Right renal pelvis (tissue), 4 donors: ENCODE measurements at places on chromosomes 1 and 21. TPM values are rescaled to one million over a fixed set of nuclear protein-coding genes. Genes with fewer than 3 reads are reported as not detected.

DNA sequence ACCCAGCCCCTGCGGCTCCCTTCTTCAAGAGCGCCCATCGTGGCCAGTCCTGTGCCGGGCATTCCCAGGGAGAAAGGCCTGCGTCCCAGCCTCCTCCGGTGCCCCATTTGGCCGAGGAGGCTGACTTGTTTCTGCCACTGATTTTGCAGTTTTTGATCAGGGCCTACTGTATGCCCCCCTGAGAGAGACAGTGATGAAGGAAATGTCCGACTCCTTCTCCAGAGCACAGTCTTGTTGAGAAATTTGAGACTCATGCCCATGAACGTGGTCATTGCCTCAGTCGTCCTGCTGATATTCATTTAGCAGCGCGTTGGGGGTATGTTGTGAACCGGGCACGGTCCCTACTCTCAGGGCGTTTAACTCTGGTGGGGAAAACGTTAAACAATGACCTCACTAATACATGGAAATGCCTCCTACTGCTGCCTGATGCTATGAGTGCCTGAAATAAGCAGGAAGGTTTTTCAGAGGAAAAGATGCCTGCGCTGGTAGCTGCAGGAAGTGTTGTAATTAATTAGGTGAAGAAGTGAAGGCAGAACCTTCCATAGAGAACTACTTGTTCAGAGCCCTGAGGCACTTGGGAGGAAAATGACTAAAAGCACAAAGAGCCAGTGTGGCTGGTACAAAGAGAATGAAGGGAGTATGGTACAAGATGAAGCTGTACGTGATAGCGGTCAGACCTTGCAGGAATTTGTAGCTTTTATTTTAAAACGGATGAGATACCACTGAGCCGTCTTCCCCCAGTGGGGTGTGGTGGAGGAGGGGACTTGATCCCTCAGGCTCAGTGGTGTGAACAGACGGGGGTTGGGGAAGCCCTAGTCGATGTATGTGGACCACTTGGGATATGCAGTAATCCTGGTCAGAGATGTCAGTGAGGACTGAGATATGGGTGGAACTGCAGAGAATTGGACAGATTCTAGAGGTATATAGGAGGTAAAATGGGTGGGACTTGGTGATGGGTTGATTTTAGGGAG, 730 bp downstream of the ZCCHC17 start:
- no peak for DNase-seq

Gene RGS1
- 2.0 TPM for polyA plus RNA-seq

DNA sequence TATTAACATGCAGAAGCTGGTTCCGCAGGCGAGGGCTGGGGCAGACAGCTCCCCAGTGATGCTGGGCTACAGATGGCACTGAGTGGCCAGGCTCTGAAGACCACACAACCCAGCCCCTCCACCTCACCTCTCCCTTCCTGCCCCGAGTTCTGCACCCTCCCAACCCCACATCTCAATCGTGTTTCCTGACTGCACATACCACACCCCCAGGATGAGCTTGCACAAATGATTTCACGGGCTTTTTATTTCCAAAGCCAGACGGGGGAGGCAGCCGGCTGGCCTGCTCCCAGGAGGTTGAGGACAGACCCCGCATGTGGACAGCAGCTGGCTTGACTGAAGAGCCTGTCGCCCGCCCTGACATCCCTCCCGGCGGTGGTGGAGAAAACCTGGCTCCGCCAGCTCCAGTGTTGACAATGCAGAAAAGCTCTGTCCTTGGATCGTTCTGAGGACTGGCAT, 21.4 kb upstream of the ALDH4A1 start:
- DNase-seq = no peak

Gene TEDDM1
- polyA plus RNA-seq = 0.05 TPM

DNA sequence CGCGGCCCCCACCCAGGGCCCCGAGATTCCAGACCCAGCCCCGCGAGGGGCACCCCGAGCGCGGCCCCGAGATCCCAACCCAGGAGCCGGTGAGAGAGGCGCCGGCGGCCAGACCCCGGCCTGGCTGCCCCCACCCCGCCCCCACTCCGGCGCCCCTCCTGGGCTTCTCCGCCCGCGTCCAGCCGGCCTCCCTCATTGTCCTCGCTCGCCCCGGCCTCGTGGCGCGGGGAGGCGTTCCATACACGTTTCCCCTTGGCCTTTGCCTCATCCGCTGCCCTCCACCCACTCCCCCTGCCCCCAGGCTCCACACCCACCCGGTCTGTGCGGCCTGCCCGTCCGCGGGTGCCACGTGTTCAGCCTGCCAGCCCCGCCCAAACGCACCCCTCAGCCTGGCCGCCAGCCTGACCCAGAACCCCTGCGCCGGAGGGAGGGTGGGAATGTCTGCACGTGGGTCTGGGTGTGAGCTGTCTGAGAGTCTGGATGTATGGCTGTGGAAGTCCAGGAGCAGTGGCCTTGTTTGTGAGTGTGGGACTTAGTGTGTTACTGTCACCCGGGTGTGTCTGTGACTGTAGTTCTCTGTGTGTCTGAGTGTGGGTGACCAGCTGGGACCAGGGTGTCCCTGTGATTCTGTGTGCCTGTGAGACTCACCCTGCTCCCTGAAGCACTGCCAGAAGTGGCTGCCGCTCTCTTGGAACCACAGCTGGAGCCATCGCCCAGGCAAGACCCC, 681 bp downstream of the B4GALT2 start:
- no peak for DNase-seq

DNA sequence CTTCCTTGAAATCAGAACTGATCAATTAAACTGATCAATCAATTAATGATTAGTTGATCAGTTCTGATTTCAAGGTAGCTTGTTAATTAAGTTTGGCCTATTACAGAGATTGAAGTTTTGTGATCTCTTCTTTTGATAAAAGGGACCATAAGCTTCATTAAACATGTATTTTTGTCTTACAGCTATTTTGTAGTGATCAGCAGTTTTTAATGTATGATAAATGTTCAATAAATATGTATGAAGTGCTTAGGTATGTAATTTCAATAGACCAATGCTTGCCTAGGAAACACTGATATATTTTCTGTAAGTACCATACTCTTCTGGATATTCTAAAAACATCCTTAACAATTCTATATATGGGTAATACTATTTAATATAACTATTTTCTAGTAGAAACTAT, 569.6 kb downstream of the BRINP3 start:
- DNase-seq = no peak

GRCh38 chr1:219149953-219150352, 23.7 kb upstream of the LYPLAL1 start:
- DNase-seq = no peak

DNA sequence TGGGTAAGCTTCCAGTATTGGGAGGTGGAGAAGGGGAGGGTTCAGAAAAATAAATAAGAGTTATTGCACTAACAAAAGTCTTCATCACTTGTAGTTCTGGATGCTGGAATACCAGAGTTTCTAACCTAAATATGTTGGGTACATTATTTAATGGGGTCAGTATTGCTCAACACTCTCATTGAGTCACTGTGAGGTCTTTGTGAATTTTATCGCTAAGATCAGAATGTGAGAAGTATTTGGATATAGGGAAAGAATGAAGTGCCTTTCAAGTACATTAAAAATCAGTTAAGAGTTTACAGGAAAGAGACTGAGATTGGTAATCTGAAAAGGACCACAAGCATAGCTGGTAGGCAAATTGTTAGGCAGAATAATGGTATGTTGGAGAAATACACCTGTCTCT, 8.8 kb downstream of the SNRPE start:
- DNase-seq = no peak

Gene LINGO4
- polyA plus RNA-seq = not detected

- no peak for DNase-seq
Measured at GRCh38 chr1:41314376-41315145, 46.7 kb upstream of the FOXO6 start.

- DNase-seq = no peak
Measured at GRCh38 chr1:109120356-109120755, 6.4 kb downstream of the ELAPOR1 start.

Gene C1orf115
- polyA plus RNA-seq = 27.8 TPM

DNA sequence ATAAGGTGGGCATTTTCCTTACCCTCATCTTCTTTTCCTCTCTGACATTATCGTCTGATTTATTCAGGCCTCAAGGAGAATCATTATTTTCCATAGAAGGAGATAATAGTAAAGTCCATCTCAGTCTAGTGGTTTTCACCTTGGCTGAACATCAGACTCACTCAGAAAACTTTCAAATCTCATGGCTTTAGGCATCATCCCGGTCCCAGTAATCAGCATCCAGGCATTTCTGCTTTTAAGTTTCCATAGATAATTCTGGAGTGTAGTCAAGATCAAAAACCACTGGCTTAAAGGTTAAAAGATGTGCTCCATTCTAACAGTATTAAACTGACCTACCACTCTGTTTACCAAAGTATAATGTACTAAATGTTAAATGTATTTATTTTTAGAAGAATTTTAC, 49.4 kb downstream of the RNF2 start:
- DNase-seq = no peak

DNA sequence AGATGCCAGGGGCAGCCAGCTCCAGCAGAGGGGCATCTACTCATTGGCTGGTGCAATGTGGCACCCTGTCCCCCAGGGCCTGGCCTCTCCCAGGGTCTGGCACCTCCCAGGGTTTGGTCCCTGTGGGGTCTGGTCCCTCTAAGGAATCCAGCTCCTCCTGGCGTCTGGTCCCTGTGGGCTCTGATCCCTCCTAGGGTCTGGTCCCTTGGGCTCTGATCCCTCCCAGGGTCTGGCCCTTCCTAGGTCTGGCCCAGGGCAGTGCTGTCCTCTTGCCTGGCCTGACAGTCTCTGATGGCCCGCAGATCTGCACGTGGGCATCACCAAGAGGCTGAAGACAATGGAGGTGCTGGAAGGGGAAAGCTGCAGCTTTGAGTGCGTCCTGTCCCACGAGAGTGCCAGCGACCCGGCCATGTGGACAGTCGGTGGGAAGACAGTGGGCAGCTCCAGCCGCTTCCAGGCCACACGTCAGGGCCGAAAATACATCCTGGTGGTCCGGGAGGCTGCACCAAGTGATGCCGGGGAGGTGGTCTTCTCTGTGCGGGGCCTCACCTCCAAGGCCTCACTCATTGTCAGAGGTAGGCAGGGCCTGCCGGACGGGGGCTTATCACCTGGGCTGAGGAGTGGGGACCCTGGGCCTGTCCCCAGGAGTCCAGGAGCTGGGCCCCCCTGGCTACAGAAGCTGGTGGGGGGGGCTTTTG, 73.9 kb downstream of the OBSCN start:
- DNase-seq = no peak

DNA sequence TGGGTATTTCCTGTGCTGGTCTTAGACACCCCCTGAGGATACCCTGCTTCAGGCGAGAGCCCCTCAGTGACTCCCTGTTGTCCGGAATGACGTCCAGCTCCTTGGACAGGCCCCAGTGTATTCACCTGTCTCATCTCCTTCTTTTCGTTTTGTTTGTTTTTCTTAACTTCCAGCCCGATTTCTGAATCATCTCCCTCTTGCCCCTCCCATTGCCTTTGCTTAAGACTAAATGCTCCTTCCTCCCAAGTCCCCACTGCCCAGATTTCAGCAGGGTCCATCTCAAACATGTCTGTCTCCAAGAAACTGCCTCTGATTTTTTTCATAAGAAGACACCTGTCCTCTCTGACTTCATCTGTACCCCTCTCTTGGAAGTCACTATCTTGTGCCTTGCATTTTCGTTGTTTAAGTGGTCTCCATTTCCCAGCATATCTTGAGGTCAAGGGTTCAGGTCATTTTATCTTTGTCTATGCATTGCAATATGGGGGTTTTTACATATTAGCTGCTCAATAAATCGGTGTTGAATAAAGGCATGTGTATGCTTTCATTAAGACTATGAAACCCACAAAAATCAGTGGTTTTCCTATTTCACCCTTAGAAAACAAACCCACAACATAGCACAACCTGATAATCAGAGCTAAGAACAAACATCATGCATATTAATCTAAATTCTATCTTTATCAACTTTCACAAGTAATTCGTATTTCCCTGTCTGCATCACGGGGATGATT, 58.4 kb upstream of the LGALS8 start:
- no peak for DNase-seq

Gene OR2W3
- 0.38 TPM for polyA plus RNA-seq

DNA sequence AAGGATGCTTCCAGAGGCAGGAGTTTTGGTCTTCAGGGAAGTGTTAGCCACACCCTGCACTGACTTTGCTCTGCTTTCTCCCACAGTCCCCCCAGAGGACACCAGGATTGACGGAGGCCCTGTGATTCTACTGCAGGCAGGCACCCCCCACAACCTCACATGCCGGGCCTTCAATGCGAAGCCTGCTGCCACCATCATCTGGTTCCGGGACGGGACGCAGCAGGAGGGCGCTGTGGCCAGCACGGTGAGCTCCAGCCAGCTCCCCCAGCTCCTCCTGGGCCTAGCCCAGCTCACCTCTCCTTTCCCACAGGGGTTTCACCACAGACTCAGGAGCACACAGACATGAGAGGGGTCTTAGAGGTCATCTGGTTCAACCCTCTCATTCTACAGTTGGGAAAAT, 90.9 kb downstream of the KIRREL1 start:
- DNase-seq = no peak

- DNase-seq = peak; percentile 76
Measured at GRCh38 chr1:178037510-178038253, 56.2 kb upstream of the RASAL2 start.

GRCh38 chr1:216247937-216248336, 175.3 kb downstream of the USH2A start:
- no peak for DNase-seq

Gene CYP4Z1
- 0.23 TPM for polyA plus RNA-seq

Gene TRAF3IP3
- 2.0 TPM for polyA plus RNA-seq

DNA sequence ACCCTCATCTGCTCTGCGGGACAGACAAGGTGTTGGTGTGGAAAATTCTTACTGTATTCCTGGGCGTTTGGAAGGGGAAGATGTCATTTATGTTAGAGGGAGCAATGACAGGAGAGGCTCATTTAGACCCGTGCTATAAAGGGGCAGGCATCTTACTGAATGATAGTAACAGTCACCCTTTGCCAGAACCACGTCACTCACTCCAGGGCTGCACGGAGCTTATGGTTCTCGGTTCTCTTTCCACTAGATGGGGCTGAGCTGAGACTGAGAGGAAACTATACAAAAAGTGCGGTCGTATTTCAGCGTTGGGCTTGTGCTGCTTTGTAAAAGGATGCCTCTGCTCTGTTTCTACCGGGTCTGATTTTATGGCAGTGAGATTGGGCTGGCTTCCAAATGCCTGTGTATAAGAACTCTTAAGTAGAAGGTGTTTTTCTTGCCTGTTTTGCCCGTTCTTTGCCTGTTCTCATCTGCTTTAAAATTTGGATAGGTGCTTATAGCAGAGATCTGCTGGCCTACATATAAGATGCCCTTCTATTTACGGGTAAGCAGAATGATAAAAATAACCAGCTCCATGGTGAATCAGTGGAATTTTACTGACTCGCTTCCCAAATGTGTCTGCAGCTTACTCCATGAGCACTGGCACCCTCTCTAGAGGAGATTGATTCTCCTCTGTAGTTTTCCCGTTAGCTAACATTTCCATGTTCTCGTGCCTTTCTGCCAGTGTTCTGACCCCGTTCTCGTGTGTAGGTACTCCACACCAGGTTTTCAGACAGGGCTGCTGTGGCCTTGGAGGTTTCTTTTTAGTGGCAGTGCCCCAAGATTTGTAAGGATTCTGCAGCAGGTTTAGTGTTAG, 55.9 kb downstream of the MRPS6 start:
- peak; percentile 67 for DNase-seq

- no peak for DNase-seq
Measured at GRCh38 chr1:41432481-41433280, 51.8 kb downstream of the EDN2 start.

Gene KLHDC8A
- 2.3 TPM for polyA plus RNA-seq
